Activated naive CD4-positive, alpha-beta T cell (primary cell): ENCODE measurements at places on chromosomes 6 and 20.

GRCh38 chr6:99739526-99739925, 132.9 kb downstream of the PRDM13 start:
- no peak for DNase-seq

DNA sequence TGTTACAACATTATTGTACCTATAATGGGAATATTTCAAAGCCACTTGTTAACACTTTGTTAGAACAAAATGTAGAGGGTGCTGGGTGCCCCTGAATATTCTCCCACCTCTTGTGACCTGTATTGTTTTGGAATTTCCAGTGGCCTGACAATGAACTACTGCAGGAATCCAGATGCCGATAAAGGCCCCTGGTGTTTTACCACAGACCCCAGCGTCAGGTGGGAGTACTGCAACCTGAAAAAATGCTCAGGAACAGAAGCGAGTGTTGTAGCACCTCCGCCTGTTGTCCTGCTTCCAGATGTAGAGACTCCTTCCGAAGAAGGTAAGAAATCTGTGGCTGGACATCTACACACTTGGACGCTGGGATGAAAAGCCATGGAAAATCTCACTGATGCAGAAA, 28.9 kb downstream of the PLG start:
- no peak for DNase-seq

DNA sequence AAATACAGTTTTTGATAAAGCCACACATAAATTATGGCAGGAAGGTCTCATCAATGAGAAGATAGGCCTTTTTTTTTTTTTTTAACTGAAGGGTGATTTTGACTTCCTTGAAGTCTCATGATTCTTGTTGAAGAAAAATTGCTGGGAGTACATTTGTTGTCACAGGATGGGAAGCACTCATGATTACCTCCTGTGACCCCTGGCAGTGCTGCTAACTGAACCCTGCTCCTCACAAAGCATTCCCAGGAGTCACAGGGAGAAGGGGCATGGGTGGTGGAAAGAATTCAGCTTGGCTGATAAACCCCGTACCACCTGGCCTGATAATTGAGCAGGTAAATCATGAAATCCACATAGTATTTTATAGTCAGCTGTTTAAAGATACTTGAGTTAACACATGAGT, 86.9 kb downstream of the CD109 start:
- no peak for DNase-seq

DNA sequence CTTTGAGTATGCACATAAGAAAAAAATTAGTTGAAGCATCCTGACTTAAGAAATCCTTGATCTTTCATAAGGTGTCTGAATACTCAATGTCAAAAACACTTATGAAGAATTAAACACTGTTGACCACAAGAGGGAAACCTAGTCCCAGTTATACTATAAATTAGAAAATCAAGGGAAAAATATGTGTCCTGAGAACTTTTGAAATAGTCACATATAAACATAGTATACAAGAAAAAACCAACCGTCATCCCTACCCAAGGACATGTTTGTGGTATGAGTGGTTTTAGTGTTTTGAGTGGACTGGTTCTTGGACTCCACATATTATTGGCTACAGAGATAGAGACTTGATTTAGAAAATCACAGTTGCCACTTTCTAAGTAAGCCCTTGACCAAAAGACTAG, 7.6 kb upstream of the HLA-DRA start:
- no peak for DNase-seq

- no peak for DNase-seq
These were observed 75.2 kb upstream of the TOP1 start for GRCh38 chr20:40953416-40953815.

DNA sequence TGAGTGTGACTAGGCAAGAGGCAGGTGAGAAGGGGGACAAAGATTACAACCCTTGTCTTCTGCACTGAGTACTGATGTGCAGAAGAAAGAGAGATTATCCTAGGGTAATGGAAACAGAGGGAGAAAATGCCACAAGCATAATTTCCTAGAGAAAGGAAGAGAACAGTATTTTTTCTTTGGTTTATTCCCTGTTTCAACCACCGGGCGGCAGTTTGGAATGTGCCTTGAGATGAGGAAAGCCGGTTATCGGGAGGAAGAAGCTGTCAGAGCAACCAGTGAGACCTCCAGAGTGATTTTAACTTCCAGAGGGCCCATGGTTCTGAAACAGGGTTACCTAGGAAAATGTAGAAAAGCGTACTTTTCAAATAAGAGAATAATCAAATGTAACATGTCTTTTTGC, 121.4 kb downstream of the REV3L start:
- DNase-seq, result no peak

GRCh38 chr20:31866221-31866620, 4.1 kb downstream of the DUSP15 start:
- no peak for DNase-seq

- DNase-seq, result no peak
These were observed 1.0 kb downstream of the HELZ2 start for GRCh38 chr20:63572788-63573646.

GRCh38 chr6:85417336-85417735, 32.5 kb upstream of the NT5E start:
- DNase-seq, result no peak

GRCh38 chr6:71459162-71459561, 170.6 kb downstream of the OGFRL1 start:
- no peak for DNase-seq

- peak; percentile 40 for DNase-seq
These were observed 5.3 kb downstream of the MMP9 start for GRCh38 chr20:46013829-46014516.

GRCh38 chr20:16810216-16810615, 62.1 kb downstream of the OTOR start:
- DNase-seq, result no peak

- DNase-seq, result no peak
These were observed 23.9 kb upstream of the SSTR4 start for GRCh38 chr20:23011008-23011721.
